Inflammatory macrophage treated with lipopolysaccharide for 4 hours (primary cell): ENCODE measurements at places on chromosomes 7 and 10.

DNA sequence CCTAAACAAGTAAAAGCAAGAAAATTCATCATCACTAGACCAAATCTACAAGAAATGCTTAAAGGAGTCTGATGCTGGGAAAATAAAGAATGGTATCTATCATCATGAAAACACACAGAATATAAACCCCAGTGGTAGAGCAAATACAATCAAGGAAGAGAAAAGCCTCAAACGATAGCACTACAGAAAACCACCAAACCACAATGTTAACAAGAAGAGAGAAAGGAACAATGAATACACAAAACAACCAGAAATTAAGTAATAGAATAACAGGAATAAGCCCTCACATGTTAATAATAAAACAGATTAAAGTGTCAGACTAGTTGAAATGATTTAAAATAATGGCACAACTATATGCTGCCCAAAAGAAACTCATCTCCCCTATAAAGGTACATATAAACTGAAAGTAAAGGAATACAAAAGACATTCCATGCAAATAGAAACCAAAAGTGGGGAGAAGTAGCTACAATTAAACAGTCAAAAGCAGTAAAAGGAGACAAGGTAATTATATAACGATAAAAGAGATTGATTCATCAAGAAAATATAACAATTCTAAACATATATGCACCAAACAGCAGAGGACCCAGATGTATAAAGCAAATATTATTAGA, 77.3 kb downstream of the JMJD1C start:
- DNase-seq, result peak; percentile 32

- no peak for DNase-seq
Measured at GRCh38 chr7:55260171-55260570, 105.0 kb upstream of the LANCL2 start.

DNA sequence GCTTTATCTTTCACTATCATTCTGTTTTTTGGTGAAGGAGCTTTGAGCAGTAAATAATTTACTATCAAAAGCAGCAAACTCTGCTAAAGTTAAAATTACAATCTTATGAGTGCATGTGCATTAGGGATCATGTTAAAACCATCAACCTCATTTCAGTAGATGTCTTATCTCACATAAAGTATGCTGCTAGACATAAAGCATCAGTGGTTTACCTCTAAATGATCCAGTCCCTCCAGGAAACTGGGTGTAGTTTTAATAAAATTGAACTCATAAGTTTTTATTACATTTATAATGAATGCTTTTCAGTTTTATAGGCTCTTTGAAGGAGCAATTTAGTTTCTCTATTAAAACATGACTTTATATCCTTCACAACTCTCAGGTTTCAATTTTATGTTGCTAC, 108.7 kb downstream of the LRRN3 start:
- DNase-seq, result no peak

- DNase-seq, result no peak
Measured at GRCh38 chr10:87799860-87800259, 18.2 kb downstream of the ATAD1 start.

- DNase-seq, result peak; percentile 66
Measured at GRCh38 chr10:70232155-70232858, 922 bp downstream of the PPA1 start.

DNA sequence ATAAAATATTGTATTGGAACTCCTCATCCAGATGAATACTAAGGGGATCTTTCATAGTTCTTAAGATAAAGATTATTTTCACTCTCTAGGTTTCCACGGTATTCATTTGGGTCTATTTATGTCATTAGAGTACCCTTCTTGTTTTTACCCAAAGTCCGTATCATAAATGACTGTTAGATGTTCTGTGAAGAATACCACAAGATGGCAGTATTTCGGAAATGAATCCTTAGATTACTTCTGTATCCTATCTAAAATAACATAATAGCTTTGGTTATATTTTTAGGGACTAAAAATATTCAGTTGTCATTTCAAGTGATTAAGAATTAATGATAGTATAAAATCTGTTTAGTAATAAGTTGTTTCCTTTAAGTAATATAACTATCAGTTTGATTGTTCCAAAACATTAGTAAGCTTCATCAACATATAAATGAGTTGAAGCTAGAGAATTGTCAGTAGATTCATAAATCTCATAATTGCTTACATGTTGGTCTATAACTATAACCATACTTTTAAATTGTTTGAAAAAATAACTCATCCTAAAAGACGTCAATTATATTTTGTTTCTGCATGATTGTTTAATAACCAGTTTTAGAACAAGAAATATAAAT, 337.5 kb upstream of the KCND2 start:
- DNase-seq, result peak; percentile 8

DNA sequence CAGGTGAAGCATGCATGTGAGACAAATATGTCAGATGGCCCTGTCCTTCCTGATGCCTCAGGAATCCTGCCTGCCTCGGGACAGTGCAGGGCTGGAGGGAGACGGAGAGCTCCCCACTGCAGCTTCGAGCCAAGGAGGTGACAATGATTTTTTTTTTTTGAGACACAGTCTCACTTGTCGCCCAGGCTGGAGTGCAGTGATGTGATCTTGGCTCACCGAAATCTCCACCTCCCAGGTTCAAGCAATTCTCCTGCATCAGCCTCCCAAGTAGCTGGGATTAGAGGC, 68.8 kb downstream of the OAT start:
- no peak for DNase-seq

GRCh38 chr10:88826388-88826787, 23.9 kb downstream of the LIPM start:
- DNase-seq, result no peak

GRCh38 chr7:157890921-157891401, 554.2 kb downstream of the DNAJB6 start:
- DNase-seq, result no peak

- no peak for DNase-seq
Measured at GRCh38 chr7:71883415-71883814, 528.7 kb downstream of the CALN1 start.

DNA sequence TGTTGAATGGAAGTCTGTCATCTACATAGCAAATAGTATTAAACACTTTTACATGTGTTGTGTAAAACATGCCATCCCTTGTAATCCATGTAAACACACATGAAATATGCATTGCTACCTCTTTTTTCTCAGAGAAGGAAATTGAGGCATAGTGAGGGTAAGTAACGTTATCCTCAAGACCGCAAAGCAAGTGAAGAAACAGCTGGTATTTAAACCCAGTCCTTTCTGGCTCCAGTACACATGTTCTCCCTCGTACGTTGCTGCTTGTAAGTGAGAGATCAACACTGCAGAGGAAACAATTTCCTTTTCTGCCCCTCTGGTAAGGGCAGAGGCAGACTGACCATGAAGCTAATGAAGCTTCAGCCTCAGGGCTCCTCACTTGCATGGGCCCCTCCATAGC, 28.5 kb downstream of the MAP3K8 start:
- no peak for DNase-seq

DNA sequence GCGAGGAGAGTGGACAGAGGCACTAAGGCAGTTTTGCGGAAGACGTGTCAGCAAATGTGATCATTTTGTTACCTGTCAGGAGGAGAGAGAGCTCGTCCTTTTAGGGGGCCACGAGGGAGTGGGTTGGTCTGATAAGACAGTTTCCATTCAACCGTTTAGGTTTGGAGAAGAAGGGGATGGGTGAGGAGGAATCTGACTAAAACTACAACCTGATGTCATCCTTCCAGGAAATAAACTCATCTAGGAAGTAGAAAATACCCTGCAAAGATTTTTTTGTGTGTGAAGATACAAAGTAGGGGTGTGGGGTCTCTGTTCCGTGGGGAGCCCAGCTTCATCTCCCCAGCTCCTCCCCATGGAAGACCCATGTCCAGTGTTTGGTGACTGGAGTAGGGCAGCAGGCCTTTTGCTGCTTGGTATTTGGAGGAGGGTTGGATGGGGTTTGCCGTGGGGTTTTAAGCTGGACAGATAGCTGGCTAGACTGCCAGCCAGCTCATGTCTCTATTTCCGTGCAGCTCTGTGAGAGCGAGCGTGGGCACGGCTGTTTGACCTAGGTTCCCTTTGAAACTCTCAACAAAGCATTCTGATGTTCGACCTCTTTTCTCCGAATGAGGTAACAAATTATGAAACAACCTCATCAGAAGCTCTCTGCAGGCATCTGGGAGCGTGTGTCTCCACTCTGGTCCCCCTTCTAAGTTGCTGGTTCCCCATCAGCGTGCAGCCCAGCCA, 136.0 kb upstream of the TCF7L2 start:
- DNase-seq, result peak; percentile 55

- DNase-seq, result no peak
Measured at GRCh38 chr7:8389593-8390261, 43.7 kb upstream of the NXPH1 start.

DNA sequence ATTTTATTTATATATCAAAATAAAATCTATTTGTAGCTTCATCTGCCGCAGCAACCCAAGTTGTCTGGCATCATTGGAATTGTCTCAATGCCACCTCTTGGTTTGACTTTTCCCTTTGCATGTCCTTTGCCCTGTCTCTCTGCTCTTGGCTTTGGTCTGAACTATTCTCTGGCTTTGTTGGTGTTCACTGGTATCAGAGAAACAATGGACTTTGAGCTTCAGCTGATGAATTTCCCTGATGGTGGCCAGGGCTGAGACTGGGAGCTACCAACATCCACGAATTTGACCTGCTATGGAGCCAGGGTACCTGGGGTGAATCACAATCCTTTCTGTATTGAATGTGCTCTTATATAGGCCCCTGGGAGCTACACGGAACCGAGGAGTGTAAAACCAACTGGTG, 311.7 kb upstream of the KIAA1217 start:
- DNase-seq, result no peak

- DNase-seq, result no peak
Measured at GRCh38 chr10:116632596-116633215, 12.0 kb downstream of the PNLIPRP2 start.

GRCh38 chr10:86773498-86773897, 17.1 kb downstream of the BMPR1A start:
- no peak for DNase-seq

DNA sequence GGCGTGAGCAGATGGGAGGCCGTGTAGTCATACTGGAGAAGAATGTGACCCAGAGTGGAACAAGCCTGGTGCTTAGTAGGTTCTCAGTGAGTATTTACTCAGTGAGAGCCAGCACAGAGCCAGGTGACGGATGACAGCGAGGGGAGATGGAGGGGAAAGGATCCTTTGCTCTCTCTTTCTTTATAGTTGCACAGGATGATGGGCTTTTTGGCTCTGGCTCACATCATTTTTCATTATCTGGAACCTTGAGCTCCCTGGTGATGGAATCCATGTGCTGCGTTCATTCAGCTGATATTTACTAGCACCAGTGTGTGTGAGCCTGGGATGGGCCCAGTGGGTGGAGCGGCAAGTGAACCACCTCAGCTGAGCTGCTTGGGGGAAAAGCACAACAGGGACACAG, 17.2 kb downstream of the BTBD16 start:
- DNase-seq, result no peak

DNA sequence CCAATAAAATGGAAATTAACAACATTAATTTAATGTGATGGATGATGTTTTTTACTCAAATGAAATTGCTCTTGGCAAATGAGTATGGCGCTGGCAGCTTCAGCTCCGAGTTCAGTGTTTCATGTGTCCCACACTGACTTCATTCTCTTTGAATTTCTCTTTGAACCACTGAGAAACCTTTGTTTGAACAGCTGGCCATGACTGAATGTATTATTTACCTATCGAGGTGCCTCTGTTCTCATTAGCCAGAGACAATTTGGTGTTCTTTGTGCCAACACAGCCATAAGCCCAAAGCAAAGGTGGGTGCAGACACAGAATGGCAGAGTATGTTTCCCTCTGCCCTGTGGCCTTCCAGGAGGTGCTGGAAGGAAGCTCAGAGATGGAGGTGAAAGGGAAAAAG, 42.1 kb downstream of the TMEM178B start:
- DNase-seq, result no peak

- no peak for DNase-seq
Measured at GRCh38 chr7:68376131-68376661, 1222.1 kb upstream of the AUTS2 start.

DNA sequence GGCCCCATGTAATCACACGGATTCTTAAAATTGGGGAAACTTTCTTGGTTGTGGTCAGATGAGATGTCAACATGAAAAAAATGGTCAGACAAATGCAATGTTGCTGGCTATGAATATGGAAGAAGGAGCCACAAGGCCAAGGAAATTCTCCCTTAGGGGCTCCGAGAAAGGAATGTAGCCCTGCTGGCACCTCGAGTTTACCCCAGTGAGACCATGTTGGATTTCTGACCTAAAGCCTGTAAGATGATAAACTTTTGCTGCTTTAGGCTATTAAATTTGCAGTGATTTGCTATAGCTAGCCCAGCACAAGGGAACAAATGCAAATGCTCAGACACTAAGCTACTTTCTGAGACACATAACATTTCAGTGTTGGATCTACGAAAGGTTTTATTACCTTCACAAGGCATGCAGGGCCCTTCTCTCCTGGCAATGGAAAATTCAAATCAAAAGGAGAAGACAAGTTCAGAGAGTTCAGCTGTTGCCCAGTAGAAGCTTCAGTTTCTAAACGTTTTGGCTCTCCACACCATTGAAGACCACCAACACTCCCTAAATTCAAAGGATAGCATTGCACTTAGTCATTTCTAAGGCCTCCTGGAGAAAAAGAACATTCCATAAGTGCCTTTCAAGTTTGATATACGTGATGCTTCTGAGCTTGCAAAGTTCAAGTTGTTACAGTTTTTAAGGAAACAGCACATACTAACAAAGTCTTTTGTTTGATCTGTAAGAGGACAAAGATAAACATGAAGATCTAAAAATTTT, 23.4 kb downstream of the MCMBP start:
- no peak for DNase-seq

- DNase-seq, result no peak
Measured at GRCh38 chr10:52394246-52394645, 80.2 kb downstream of the DKK1 start.

DNA sequence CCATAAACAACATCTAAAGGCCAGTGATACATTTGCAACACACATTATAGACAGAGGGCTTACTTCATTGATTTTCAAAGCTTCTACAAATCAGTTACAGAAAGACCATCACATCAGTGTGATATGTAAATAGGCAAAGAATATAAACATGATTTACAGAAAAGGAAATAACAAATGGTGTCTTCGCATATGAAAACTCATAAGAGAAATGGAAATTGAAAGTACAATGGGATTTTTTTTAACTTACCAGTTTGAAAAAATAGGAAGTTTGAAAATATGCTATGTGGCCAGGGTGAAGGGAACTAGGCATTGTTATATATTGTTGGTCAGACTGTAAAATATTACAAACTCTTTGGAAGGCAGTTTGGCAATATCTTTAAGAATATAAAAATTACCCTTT, 27.3 kb downstream of the SEC23IP start:
- DNase-seq, result peak; percentile 89

GRCh38 chr10:1284076-1284475, 227.9 kb downstream of the WDR37 start:
- DNase-seq, result no peak

DNA sequence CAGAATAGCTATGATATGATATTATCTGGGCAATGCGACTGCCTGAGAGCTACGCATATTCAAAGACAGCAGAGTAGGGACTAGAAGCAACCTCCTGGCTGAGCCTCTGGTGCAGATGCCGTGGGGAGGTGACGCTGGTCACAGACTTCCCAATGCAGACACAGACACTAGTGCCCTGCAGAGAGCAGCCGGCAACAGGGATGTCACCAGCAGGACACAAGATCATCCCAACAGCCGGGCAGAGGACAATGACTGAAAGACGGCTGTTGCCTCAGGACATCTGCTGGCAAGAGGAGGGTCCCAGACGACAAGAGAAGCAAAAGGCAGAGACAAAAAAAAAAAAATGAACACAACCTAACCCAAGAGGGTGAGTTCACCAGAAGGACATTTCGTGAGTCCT, 104.6 kb downstream of the CALN1 start:
- no peak for DNase-seq

GRCh38 chr10:79196470-79197461, 128.0 kb downstream of the ZMIZ1 start:
- peak; percentile 59 for DNase-seq

- no peak for DNase-seq
Measured at GRCh38 chr7:141686670-141687069, 15.3 kb downstream of the DENND11 start.
